AG08396 (cell line): ENCODE measurements at places on chromosomes 7 and 10.
A peak's percentile ranks its signal among the peaks of the same experiment; 100 is the strongest.

- DNase-seq: no peak
Observed at GRCh38 chr10:65945061-65945460, 980.8 kb upstream of the LRRTM3 start.

GRCh38 chr10:42997849-42998165, 79.1 kb upstream of the RET start:
- no peak for DNase-seq

GRCh38 chr7:7434329-7434728, 101.3 kb downstream of the COL28A1 start:
- no peak for DNase-seq

DNA sequence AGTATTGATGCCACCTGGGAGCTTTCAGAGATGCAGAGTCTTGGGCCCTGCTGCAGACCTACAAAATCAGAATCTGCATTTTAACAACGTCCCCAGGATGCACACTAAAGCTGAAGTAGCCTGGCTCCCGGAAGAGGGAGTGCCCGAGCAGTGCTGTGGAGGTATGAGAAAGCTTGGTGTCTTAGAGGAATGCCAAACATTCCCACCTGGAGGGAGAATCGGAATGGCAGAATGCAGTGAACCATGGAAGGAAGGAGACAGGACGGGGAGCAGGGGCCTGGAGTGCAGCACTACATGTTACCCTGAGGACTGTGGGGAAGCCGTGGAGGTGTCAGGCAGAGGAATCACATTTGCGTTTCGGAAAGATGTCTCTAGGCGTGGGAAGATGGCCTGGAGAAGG, 90.9 kb downstream of the AOAH start:
- no peak for DNase-seq

DNA sequence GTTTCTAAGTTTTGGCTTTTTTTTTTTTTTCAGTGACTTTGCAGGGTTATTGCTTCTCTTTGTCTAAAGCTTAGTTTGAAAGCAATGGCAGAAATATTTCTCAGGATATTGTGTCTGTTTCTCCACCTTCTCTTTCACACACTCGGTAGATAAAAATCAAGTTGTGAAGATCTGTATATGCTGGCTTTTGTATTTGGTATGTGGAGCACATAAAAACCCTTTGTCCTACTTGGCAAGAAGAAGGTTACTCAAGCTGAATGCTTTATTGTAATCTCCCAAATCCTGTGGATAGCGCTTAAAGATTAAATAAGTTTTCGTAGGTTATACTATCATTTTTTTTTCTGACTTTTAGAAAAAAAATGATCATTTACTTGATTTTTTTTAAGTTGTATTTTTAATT, 172.4 kb downstream of the CDCA7L start:
- DNase-seq: no peak

DNA sequence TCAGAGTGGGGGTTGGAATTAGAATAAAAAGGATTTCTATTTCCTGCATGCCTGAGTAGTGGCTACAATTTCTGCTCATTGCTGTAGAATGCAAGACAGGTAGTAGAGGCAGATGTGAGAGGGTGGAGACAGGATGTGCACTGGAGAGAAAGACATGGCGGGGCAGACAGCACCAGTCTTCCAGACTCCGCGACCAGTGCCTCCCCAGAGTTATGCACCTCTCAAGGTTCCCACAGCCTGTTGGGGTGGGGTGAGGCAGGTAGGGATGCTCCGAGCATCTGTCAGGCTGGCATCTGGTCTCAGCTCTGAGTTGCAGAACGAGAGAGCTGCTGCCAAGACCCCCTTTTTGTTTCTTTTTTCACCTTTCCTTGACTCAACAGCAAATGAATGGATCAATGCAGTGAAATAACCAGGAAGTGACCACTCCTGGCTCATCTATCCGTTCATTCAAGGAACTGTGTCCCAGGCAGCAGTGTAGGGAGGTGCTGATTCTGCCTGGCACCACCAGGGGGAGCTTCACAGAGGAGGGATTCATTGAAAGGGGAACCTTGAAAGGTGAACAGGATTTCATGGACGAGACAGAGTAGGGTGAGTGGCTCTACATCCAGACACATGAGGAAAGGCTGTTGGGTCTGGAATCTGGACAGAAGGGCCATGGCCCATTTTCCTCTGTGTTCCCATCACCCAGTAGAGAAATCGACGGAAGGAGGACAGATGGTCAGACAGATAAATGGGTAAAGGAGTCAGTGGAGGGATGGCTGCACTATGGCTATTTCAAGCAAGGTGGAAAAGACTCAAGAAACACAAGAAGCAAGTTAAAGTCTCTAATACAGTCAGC, 17.2 kb upstream of the SLC18A3 start:
- peak; percentile 72 for DNase-seq

- DNase-seq: no peak
Observed at GRCh38 chr10:122531939-122532338, 28.6 kb upstream of the DMBT1 start.

DNA sequence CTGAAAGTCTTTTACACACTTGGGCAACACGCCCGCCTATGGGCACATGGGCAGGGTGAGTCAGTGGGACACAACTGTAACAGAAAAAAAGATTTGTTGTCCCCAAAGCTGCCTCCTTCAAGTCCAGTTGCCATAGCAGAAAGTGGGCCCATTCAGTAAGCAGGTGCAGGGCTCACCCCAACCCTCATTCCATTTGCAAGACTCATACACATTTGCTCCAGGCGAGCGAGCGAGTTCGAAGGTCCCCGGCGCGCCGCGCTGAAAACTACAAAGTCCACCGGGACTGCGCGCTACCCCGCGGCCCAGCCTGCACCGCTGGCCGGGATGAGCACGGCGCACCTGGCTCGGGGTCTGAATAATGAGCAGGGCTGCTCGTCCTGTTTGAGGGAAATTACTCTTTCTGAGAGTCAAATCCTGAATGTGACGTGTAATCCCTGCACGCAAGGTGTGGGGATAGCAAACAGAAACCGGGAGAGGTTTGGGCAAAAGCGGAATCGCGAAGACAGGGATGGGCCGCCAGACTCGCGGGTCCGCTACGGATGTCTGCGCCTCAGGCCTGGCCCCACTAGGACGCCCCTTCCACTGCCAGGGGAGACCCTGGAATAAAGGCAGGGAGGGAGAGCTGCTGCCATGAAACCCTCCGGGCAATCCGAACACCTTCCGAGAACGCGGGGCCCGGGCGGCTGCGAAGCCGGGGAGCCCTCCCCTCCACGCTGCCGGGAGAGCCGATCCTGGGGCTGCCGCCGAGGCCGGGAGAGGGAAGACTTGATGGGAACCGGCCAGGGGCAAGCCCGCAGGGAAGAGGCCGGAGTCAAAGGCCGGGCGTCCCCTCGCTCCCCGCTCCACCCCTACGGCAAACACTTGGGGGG, 982 bp downstream of the COBL start:
- peak; percentile 27 for DNase-seq

- DNase-seq: no peak
Observed at GRCh38 chr7:41003611-41003940, 699.3 kb downstream of the INHBA start.

- no peak for DNase-seq
Observed at GRCh38 chr10:79061441-79062315, 7.1 kb upstream of the ZMIZ1 start.

GRCh38 chr7:956031-956430, 1.6 kb upstream of the ADAP1 start:
- DNase-seq: no peak
